ENCODE measurements at places on chromosomes 3 and 15.

- peak; percentile 66 for DNase-seq
- H3K27me3 ChIP-seq, result no peaks in the 10 kb centered on the region
- peaks cover 15% of the 10 kb centered on the region for H3K4me1 ChIP-seq
- peak overlapping the region; percentile 68 for H3K4me3 ChIP-seq
- H3K36me3 ChIP-seq, result peaks cover 52% of the 10 kb centered on the region
These were observed 12.2 kb upstream of the SACM1L start for GRCh38 chr3:45677033-45677446.

GRCh38 chr3:41715376-41715775 is 246.5 kb downstream of the ULK4 start:
- no peak overlapping the region for H3K27ac ChIP-seq
- no peaks in the 10 kb centered on the region for H3K4me1 ChIP-seq
- no peaks in the 10 kb centered on the region for H3K36me3 ChIP-seq
- no peaks in the 10 kb centered on the region for H3K27me3 ChIP-seq

GRCh38 chr3:195117978-195118581 is 152.9 kb downstream of the XXYLT1 start:
- H3K36me3 ChIP-seq, result no peaks in the 10 kb centered on the region
- no peaks in the 10 kb centered on the region for H3K27me3 ChIP-seq
- no peak overlapping the region for H3K4me3 ChIP-seq
- H3K4me1 ChIP-seq, result no peaks in the 10 kb centered on the region

DNA sequence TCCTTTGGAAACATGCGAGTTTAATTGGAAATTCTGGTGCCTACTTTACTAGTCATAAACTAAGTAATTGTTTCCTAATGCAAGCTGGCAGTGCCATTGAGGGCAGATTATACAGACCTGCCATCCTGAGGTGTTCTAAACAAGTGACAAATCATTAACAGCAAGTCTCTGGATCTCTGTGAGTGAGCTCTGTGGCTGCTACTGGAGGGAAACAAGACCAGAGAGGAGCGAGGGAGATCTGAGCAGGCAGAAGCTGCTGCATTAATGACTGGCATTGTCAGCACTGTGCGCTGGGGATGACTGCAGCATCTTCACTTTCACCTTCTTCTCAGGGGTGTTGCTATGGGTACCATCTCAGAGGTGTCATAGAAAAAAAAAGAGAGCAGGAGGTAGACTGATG is 308.4 kb upstream of the DPH6 start:
- H3K4me1 ChIP-seq, result no peaks in the 10 kb centered on the region
- H3K4me3 ChIP-seq, result no peak overlapping the region
- H3K27me3 ChIP-seq, result no peaks in the 10 kb centered on the region
- DNase-seq, result no peak
- H3K36me3 ChIP-seq, result no peaks in the 10 kb centered on the region

GRCh38 chr3:79167651-79168416 is 600.0 kb downstream of the ROBO1 start:
- H3K27me3 ChIP-seq, result no peaks in the 10 kb centered on the region
- DNase-seq, result no peak
- H3K4me1 ChIP-seq, result no peaks in the 10 kb centered on the region
- H3K27ac ChIP-seq, result no peak overlapping the region
- no peak overlapping the region for H3K4me3 ChIP-seq

DNA sequence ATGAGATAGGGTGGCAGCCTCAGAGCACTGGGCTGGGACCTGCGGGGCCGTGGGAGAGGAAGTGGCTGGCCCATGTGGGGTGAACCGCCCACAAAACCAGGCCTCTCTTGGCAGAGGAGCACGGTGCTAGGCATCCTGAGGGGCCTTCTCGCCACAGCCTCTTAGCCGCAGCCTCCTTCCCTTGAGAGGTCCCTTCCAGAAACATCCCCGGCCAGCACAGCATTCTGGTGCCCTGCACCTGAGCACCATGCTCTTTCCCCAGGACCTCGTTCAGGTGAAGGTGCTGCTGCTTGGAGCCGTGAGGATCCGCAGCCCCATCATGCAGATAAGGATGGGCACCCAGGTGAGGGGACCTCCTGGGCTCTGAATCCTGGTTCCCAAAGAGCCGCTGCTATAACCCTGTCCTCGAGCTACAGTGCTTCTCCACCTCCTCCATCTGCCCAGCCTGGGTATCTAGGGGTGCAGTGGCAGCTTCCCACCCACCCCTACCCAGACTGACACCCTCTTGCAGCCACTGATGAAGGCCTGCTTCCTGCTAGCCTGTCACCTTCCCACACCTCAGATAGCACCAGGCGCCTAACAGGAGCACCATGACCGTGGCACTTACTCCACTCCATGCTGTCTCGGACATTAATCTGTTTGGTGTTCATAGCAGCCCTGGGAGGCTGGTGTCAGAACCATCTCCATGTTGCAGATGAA is 11.2 kb upstream of the TXNRD3 start:
- no peak for DNase-seq
- no peaks in the 10 kb centered on the region for H3K27me3 ChIP-seq
- no peak overlapping the region for H3K4me3 ChIP-seq
- H3K36me3 ChIP-seq, result no peaks in the 10 kb centered on the region
- H3K4me1 ChIP-seq, result no peaks in the 10 kb centered on the region

GRCh38 chr3:37622999-37623883 is 238.4 kb upstream of the CTDSPL start:
- H3K36me3 ChIP-seq, result no peaks in the 10 kb centered on the region
- no peak overlapping the region for H3K27ac ChIP-seq
- H3K27me3 ChIP-seq, result no peaks in the 10 kb centered on the region
- H3K4me3 ChIP-seq, result no peak overlapping the region

GRCh38 chr15:101064795-101065569 is 145.8 kb downstream of the LRRK1 start:
- no peak overlapping the region for H3K27ac ChIP-seq
- no peaks in the 10 kb centered on the region for H3K27me3 ChIP-seq
- no peak for DNase-seq
- H3K4me3 ChIP-seq, result no peak overlapping the region
- H3K36me3 ChIP-seq, result no peaks in the 10 kb centered on the region

- H3K27ac ChIP-seq, result no peak overlapping the region
- H3K36me3 ChIP-seq, result peaks cover 5% of the 10 kb centered on the region
- H3K4me3 ChIP-seq, result no peak overlapping the region
- DNase-seq, result no peak
- no peaks in the 10 kb centered on the region for H3K4me1 ChIP-seq
These were observed 47.1 kb downstream of the LMCD1 start for GRCh38 chr3:8548502-8549275.

GRCh38 chr3:5197470-5198312 is 10.2 kb downstream of the EDEM1 start:
- DNase-seq, result peak; percentile 89
- peak overlapping the region; percentile 84 for H3K4me3 ChIP-seq
- H3K27me3 ChIP-seq, result no peaks in the 10 kb centered on the region
- H3K27ac ChIP-seq, result peak overlapping the region; percentile 80
- peaks cover 77% of the 10 kb centered on the region for H3K4me1 ChIP-seq
- peaks cover 38% of the 10 kb centered on the region for H3K36me3 ChIP-seq

- no peak for DNase-seq
- no peaks in the 10 kb centered on the region for H3K4me1 ChIP-seq
- H3K4me3 ChIP-seq, result no peak overlapping the region
- no peak overlapping the region for H3K27ac ChIP-seq
These were observed 5.4 kb upstream of the CGNL1 start for GRCh38 chr15:57370929-57371328.

GRCh38 chr3:3503411-3503810 is 295.8 kb upstream of the LRRN1 start:
- H3K36me3 ChIP-seq, result no peaks in the 10 kb centered on the region
- H3K4me1 ChIP-seq, result no peaks in the 10 kb centered on the region
- no peak for DNase-seq
- no peak overlapping the region for H3K4me3 ChIP-seq

DNA sequence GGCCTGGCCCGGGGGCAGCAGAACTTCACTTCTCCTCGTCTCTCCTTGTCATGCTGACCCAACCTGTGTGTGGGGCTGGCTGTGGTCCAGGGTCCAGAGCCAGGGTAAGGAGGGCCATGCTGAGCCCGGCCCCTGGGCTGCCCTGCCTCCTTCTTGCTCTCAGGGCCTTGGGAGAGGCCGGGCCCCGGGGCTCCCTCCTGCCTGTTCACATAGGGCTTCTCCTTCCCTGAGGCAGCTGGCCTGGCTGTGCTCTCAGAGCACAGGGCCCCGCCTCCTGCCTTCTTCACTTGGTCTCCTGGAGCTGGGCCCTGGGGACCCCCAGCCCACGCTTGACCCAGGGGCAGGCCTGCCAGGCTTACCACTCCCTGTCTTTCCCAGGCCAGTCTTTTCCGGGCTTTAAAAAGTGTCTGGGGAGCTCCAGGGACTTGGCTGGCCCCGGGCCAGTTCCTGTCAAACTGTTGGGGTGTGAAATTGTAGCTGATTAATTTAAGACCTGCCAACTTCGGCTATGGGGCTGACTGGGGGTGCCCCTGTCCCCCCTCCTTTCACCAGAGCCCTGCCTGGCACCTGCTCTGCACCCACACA is 11.8 kb downstream of the PLXNA1 start:
- H3K36me3 ChIP-seq, result no peaks in the 10 kb centered on the region
- no peaks in the 10 kb centered on the region for H3K27me3 ChIP-seq
- H3K27ac ChIP-seq, result no peak overlapping the region
- no peak overlapping the region for H3K4me3 ChIP-seq
- H3K4me1 ChIP-seq, result no peaks in the 10 kb centered on the region
- no peak for DNase-seq

- no peaks in the 10 kb centered on the region for H3K36me3 ChIP-seq
- H3K4me3 ChIP-seq, result no peak overlapping the region
These were observed 7.4 kb downstream of the MKRN3 start for GRCh38 chr15:23572844-23573243.

- H3K36me3 ChIP-seq, result no peaks in the 10 kb centered on the region
- H3K4me3 ChIP-seq, result peak overlapping the region; percentile 11
- no peak for DNase-seq
- H3K27ac ChIP-seq, result no peak overlapping the region
- H3K4me1 ChIP-seq, result no peaks in the 10 kb centered on the region
These were observed 42.8 kb upstream of the UBE2E1 start for GRCh38 chr3:23762759-23763477.

- no peak for DNase-seq
- H3K4me3 ChIP-seq, result no peak overlapping the region
- H3K27me3 ChIP-seq, result no peaks in the 10 kb centered on the region
- H3K27ac ChIP-seq, result no peak overlapping the region
- H3K36me3 ChIP-seq, result no peaks in the 10 kb centered on the region
These were observed 22.6 kb downstream of the DNASE1L3 start for GRCh38 chr3:58188173-58188564.

DNA sequence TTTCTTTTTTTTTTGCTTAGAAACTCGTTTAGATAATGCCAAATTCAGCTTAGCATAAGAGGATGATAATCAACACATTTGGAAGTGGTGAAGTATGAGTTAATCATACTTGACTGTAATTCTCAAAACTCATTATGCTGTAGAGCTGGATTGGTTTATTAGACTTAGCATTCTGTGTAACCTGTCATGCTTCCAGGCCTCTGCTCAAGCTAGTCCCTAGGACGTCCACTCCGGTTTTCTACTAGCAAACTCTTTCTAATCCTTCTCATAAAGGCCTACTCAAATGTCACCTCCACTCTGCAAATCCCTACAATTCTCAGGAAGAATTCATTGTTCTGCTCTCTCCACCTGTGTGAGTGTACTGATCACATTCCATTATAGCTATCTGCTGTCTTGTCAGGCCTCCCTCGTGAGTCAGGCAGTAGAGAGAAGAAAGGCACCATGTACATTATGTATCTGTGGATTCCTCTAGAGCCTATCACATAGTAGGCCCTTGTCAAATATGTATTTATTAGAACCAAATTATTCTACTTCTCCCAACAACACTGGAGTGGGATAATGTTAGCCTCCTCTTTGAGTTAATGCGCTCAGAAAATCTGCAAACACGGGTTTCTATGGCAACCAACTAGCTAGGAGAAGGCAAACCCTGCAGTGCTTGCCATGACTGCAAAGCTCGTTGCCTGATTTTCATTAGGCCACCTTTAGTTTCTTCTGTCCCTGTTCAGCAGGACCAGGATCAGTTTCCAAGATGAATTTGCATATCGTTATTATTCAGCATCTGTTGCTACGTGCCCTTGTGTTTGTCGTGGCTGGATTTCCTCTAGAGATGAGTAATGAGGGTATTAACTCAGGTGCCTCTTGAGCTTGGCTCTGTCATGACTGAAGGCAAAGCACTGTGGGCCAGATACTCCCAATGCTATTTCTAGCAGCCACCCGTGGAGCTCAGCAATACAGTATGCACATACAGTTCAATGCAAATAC is 30.7 kb downstream of the ATP13A5 start:
- no peaks in the 10 kb centered on the region for H3K36me3 ChIP-seq
- DNase-seq, result no peak

GRCh38 chr3:195186041-195186709 is 84.8 kb downstream of the XXYLT1 start:
- H3K4me1 ChIP-seq, result peaks cover 54% of the 10 kb centered on the region
- no peak for DNase-seq
- H3K4me3 ChIP-seq, result peak overlapping the region; percentile 19
- peak overlapping the region; percentile 29 for H3K27ac ChIP-seq
- no peaks in the 10 kb centered on the region for H3K27me3 ChIP-seq

DNA sequence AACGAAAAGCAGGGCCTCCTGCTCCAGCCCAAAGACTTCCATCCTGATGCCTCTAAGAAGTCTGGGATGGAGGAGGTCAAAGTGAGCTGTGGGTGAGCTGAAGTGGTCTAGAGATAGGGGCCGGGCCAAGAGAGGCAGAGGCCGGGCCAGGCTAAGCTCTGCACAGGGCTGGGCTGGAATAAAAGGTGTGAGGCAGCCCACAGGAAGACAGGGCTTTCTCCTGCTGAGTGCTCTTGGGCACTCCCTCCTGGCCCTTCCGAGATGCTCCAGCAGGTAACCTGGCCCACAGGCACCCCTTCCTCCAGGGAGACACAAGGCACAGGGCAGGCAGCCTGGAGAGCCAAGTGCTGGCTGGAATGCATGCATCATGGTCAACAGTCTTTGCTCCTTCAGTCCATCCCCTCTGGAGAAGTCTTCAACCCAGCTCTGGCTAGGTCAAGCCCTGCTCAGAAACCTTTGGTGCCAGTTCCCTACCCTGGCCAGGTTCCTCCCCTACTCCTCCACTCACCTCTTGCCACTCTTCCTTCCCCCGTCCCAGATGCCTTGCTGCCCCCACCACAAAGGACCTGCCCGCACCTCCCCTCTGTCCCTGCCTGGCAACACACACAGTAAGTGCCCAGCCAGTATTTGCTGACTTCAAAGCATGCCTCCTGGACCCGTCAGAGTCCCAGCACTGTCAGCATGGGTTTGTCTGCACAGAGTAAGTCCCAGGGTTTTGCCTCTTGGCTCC is 93.6 kb downstream of the SEC22A start:
- no peak for DNase-seq
- no peaks in the 10 kb centered on the region for H3K4me1 ChIP-seq
- no peaks in the 10 kb centered on the region for H3K36me3 ChIP-seq
- no peak overlapping the region for H3K27ac ChIP-seq
- H3K4me3 ChIP-seq, result no peak overlapping the region

- H3K36me3 ChIP-seq, result no peaks in the 10 kb centered on the region
- H3K27ac ChIP-seq, result no peak overlapping the region
- no peak for DNase-seq
These were observed 165.6 kb downstream of the APBA2 start for GRCh38 chr15:29051422-29051821.

GRCh38 chr15:34942363-34942762 is 27.2 kb downstream of the AQR start:
- peaks cover 76% of the 10 kb centered on the region for H3K36me3 ChIP-seq
- H3K4me1 ChIP-seq, result no peaks in the 10 kb centered on the region
- no peak overlapping the region for H3K4me3 ChIP-seq
- no peaks in the 10 kb centered on the region for H3K27me3 ChIP-seq
- H3K27ac ChIP-seq, result no peak overlapping the region

- no peaks in the 10 kb centered on the region for H3K27me3 ChIP-seq
- H3K4me3 ChIP-seq, result no peak overlapping the region
- DNase-seq, result no peak
These were observed 481.4 kb upstream of the THBS1 start for GRCh38 chr15:39099524-39099923.

- H3K27ac ChIP-seq, result no peak overlapping the region
- H3K4me3 ChIP-seq, result no peak overlapping the region
- no peaks in the 10 kb centered on the region for H3K4me1 ChIP-seq
- DNase-seq, result no peak
- H3K27me3 ChIP-seq, result no peaks in the 10 kb centered on the region
These were observed 531.2 kb upstream of the CFAP20DC start for GRCh38 chr3:59580996-59581395.
